ENCODE measurements at places on chromosomes 6 and 20.

GRCh38 chr6:2181567-2181966 is 63.8 kb downstream of the GMDS start:
- DNase-seq: no peak

DNA sequence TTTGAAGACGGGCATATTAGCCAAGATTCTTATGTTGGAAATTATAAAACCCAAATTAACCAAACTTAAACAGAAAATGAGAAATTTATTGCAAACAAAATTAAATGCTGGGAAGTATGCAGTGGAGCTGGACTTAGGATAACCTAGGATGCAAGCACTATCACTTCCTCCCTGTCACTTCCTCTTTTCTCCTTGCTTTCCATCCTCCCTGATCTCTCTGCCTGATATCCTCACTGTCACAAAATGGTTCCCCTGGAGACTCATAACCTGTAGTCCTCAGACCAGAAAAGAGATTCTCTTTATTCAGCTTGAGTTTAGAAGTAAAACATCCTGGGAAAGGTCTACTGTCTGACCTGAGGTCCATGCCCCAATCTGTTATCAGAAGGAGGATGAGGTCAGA is 7.4 kb upstream of the KLHL32 start:
- DNase-seq: no peak

GRCh38 chr6:138944412-138944811 is 43.6 kb downstream of the REPS1 start:
- no peak for DNase-seq

DNA sequence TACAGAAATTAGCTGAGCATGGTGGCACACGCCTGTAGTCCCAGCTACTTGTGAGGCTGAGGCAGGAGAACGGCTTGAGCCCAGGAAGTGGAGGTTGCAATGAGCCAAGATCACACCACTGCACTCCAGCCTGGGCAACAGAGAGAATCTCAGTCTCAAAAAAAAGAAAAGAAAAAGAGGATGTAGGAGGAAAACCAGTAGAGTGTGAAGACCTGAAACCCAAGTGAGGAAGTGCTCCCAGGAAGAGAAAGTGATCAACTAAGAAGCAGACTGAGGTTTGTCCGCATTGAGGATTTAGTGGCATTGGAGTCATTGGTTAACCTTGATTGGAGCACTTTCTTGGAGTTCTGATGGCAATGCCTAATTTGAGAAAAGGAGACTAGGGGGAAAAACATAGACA is 20.6 kb upstream of the TASP1 start:
- DNase-seq: no peak

- DNase-seq: no peak
These were observed 412 bp downstream of the TRIB3 start for GRCh38 chr20:380763-381580.

DNA sequence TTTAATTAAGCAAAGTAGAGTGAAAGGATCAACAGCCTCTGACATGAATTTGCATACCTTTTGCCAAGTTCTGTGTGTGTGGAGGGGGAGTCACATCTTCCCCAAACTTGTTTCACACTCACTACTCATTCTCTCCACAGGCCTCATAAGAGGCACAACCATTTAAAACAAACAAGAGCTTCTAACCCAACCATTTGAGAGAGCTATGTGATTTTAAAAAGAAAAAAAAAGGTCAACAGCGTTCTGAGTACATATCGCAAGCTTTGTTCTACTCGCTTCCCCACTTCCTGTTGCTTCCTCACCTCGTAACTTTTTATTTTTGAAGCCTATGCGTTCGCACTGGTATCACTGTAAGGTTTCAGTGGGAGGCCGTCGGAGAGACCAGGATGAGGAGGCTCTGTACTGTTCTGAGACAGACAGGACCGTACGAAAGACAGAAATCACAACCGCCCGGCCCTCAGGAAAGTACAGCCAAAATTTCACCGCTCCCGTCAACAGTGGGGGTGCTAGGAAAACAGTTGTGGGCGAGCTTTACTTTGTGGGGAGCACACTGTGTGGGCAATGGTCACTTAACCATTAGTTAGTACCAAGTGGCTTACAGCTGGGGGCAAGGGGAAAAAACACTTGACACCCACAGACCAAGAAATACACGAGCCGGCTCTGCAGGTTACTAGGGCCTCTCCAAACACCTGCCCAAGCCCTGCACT is 61.3 kb downstream of the TRERF1 start:
- no peak for DNase-seq

GRCh38 chr20:16132036-16132798 is 441.0 kb downstream of the KIF16B start:
- DNase-seq: no peak

All from Panc1 (cell line).